ENCODE measurements at places on chromosomes 13 and 19.

- DNase-seq: no peak
Measured at GRCh38 chr13:106415971-106416370, 119.5 kb downstream of the EFNB2 start.

GRCh38 chr13:39415008-39415802 lies 187.8 kb downstream of the LHFPL6 start:
- DNase-seq: no peak

- no peak for DNase-seq
Measured at GRCh38 chr19:480016-480855, 16.1 kb upstream of the MADCAM1 start.

GRCh38 chr19:16441661-16442162 lies 30.1 kb downstream of the EPS15L1 start:
- no peak for DNase-seq

GRCh38 chr13:110372676-110373075 lies 65.6 kb downstream of the COL4A2 start:
- DNase-seq: no peak

GRCh38 chr13:62292714-62293480 lies 877.2 kb upstream of the PCDH20 start:
- no peak for DNase-seq

- no peak for DNase-seq
Measured at GRCh38 chr13:109209526-109209925, 576.9 kb downstream of the IRS2 start.

- DNase-seq: no peak
Measured at GRCh38 chr13:97000295-97000925, 6.1 kb upstream of the OXGR1 start.

- DNase-seq: no peak
Measured at GRCh38 chr13:58908019-58908679, 1255.6 kb downstream of the DIAPH3 start.

- no peak for DNase-seq
Measured at GRCh38 chr13:50241479-50241878, 226.2 kb downstream of the KCNRG start.

GRCh38 chr19:7766535-7766934 lies 3.5 kb downstream of the CLEC4M start:
- DNase-seq: no peak

DNA sequence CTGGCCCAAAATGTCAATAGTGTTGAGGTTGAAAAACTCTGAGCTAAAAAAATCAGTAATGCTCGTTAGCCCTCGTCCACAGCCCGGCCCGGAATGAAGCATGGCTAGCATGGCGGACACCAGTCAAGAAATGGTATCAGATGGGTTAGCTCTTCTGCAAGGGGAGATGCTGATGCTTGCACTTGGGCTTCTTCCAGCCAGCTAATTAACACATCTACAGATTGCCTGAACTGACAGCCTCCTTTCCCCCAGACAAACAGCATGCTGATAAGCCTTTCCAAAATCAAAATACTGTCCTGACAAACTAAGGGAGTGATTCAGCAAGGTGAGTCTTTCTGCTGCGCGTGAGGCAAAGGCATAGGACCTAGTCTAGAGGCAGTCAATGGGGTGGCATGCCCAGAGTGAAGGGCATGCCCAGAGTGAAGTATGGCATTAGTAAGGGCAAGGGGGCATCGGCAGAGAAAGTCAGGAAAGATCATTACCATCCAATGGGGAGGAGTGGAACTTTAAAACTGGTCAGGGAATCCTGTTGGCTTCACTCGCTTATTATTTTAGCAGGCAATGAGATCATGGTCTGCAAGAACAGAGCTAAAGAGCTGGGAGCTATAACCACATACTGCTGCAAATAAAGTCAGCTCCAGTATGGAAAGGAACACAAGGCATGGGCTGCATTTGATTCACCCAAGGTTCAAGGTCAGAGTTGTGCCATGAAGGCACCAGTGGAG lies 30.2 kb upstream of the UBE2L5 start:
- DNase-seq: no peak

GRCh38 chr13:41691274-41691673 lies 233.9 kb downstream of the RGCC start:
- no peak for DNase-seq

GRCh38 chr13:111183959-111184358 lies 68.8 kb downstream of the ARHGEF7 start:
- no peak for DNase-seq

DNA sequence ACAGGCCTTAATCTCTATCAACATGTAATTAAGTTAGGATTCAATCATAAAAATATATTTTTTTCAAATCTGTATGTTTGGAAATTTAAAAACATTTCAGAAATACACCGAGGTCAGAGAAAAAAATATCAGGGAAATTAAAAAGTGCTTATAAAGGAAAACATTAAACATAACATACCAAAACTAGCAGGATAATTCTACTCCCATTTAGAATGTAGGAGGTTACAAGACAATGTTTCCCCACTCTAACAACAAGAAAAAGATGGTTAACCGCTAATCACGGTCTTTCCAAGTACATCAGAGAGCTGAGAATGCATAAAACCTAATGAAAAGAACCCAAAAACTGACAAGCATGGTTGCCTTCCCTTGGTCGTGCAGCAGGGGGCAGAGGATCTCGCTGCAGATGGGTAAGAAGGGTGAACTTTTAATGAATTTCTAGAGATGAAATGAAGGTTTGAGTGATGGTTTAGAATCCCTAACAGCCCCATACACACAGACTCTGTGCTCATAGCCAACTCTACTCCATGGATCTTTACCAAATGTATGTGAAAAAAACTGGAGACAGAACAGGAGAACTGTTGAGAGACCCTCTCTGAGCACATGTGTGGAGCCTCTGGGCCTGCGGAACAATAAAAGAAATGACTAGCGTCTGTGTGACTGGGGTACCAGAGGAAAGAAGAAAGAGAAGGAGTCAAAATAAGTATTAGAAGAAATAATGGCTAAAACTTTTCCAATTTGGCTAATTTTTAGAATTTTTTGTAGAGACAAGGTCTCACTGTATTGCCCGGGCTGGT lies 51.3 kb upstream of the LSM14A start:
- no peak for DNase-seq

GRCh38 chr13:46321494-46322225 lies 65.4 kb downstream of the RUBCNL start:
- DNase-seq: peak; percentile 28

DNA sequence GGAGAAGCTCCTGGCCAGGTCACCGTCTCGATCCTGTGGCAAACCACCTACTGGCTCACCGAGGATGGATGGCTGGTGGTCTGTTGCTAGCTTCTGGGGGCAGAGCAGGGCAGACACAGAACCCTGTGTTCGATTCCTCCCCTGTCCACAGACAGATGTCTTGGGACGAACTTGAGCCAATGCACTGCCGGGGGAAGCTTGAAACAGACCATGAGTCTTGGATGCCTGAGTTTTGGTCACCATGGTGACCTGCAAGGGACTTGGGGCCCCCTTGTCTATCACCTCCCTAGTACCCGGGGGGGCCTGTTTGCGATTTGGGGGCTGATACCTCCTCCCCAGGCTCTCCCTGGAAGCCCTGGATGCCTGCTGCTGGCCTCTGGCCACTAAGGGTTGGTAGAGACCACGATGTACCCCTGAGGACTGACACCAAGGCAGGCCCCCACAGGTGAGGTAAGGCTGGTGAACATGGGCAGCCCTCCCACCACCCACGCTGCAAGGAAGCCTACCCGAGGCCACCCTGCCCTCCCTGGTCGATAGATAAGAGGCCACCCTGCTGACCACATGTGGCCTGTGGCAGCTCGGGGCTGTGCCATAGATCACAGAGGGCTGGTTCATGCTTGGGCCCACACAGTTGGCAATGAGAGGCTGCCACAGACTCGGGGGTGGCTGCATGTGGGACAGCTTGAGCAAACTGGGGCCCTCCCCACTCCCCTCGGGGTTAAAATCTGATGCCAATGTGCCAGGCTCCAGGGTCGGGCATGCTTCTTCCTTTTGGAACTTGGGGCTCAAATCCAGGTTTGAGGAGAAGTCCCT lies 10.7 kb downstream of the IQCN start:
- no peak for DNase-seq

DNA sequence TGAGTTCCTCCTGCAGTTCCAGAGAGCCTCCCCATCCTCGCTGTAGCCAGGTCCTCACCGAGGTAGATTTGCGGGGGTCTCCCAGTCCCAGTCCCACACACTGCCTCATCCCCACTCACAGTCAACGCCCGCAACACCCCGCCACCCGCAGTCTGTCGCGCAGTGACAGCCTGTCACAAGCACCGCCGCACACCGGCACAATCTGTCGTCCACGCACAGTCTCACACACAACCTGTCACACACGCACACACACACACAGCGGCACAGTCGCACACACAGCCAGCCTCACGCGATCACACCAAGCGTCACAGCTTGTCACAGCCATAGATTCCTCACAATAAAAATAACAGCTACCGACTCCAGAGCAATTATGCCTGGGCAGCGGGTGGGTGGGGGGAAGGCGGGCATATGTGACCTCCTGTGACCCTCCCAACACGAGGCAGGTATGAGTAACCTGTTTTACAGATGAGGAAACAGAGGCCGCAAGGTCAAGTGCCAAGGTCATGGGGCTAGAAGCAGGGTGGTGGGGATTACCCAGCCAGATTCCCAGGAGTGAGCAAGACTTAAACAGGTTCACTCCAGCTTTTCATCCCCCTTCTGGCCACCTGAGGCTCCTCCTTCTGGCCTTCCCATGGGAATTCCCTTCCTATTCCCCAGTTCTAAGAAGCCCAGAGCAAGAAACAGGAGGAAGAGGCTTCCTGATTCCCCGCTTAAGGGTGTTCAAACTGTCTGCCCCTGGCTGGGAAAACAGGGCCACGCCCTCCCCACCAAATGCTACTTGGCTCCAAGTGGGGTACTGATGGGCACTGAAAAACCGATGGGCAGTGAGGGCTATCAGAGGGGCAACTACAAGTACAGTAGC lies 13.9 kb downstream of the NFIX start:
- DNase-seq: no peak

GRCh38 chr13:110971486-110971885 lies 56.6 kb upstream of the ANKRD10 start:
- no peak for DNase-seq

DNA sequence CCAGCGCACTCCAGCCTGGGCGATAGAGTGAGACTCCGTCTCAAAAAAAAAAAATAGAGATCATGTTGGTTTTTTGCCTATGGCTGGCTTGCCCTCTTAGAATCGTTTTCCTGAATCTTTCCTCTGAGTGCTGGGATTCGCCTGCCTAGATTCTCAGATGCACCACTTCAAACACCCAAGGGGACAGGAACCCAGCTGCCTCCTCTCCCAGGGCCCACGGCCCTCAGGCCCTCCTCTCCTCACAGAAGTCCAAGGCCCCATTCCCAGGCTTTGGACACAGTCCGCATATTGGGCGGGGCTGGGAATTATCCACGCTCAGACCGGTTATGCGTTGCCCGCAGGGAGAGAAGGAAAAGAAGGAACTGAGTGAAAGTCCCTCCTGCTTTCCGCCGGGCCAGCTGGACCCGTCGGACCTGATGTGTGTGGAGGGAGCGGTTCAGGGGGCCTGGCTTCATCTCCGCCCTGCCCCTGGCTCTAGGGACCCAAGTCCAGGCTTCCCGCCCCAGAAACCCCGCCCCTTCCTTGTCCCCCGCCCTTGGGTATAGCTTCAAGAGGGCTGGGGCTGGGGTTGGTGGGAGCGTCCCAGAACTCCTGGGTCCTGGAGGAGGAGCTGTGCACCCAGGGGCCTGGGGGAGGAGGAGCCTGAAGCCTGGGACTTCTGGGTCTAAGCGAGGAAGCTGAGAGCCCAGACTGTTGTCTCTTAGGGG lies 5.8 kb downstream of the PPFIA3 start:
- DNase-seq: no peak

GRCh38 chr13:86710896-86711295 lies 911.7 kb upstream of the SLITRK6 start:
- no peak for DNase-seq

- no peak for DNase-seq
Measured at GRCh38 chr13:73708393-73708985, 425.7 kb downstream of the KLF12 start.

DNA sequence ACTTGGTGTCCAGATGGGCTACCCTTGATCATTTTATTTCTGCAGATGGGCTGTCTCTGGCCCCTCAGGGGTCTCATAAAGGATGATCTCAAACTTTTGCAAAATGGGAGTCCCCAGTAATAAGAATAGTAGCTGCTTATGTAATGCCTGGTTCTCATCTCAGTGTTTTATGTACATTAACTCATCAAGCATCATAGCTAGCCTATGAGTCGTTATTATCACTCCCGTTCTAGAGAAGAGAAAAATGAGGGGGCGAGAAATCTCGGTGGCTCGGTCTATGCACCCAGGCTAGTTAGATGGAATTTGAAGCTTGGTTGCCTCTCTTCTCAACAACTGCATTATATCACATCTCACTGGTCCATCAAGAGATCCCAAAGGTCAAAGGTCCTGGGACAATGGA lies 3.4 kb downstream of the CACNG6 start:
- no peak for DNase-seq

DNA sequence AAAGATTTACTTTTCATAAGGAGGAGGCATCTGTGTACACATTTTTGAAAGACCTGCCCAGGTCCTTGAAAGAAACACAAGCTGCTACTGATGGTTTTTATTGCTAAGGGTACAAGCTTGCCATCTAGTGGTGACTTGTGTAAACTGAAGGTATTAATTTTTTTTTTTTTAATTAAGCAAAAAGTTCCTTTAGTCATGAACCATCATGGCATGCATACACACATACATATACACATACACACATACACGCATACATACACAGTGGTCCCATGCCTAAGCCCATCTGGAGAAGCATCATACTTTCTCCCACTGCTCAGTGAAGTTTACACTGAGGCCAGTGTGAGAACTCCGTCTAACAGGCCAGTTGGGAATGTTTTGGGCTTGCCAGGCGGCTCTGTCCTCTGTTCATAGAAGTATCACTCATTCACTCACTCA lies 312.5 kb downstream of the DCLK1 start:
- no peak for DNase-seq

GRCh38 chr13:51849145-51850101 lies 4.4 kb upstream of the TMEM272 start:
- no peak for DNase-seq

- DNase-seq: no peak
Measured at GRCh38 chr13:54034047-54034446, 1005.4 kb downstream of the OLFM4 start.

DNA sequence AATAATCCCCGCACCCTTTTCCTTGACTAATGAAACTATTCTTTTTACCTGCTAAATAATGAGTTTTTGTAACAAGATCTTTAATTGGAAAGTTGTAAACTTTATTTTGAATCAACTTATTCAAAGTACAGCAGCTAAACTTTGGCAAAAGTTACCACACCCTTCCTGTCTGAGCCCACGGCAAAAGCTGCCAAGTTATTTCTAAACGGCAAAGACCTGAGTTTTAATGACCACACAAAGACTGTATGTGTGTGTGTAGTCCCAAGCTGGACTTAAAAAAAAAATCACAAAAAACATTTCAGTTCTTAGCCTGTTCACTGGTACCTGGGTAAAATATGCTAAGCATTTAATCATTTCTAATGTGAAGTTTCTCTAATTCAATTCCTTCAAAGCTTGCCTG lies 60.7 kb downstream of the ZAR1L start:
- DNase-seq: no peak

- DNase-seq: no peak
Measured at GRCh38 chr19:13843104-13843921, 33.6 kb upstream of the NANOS3 start.

- DNase-seq: no peak
Measured at GRCh38 chr13:20145521-20145920, 15.3 kb downstream of the GJA3 start.

GRCh38 chr13:113477724-113478123 lies 12.8 kb downstream of the DCUN1D2 start:
- no peak for DNase-seq

- DNase-seq: no peak
Measured at GRCh38 chr13:109576331-109576813, 210.0 kb downstream of the IRS2 start.
